ENCODE measurements at places on chromosomes 2 and 18. TPM values are rescaled to one million over a fixed set of nuclear protein-coding genes. Genes with fewer than 3 reads are reported as not detected.

GRCh38 chr2:179460181-179460929 lies 195.7 kb upstream of the SESTD1 start:
- no peak for DNase-seq

DNA sequence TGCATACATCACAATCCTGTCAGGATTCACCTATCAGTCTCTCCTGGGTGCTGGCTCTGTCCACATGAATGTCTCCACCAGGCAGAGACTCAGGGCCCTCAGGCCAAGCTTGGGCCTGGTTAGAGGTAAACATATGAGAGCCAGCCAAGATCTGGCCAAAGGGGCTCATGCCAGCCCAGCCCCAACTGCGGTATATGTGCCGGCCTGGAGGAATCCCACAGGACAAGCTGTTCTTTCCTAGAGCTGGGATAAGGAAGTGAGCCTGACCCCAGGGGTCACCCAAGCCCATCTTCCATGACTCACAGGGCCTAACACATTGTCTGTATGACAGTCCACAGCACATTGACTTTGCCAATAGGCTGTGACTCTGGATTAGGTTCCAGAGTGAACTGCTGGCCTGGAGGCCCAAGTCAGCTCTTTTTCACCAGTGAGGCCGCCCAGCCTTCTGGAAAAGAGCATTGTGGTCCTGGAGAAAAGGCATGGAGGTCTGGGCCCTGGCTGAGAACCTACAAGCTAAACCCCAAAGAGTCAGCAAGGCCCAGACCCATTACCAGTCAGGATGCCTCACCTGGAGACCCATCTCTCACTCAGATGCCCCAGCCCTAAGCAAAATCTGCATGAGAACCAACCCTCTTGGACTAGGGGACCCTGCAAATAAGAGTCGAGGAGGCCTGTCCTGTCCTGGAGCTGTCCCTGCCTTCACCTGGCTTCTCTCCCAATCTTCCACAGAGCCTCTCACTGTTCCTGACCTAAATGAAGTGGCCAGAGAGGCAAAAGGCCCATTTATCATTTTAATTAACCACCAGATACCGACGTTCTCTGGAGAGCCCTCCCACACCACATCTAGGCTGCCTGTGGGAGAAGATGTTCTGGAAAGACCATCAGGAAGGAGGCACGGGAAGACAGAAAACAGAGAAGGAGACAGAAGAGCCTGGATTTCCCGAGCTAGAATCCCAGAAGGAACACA lies 120.9 kb upstream of the PKDCC start:
- no peak for DNase-seq

DNA sequence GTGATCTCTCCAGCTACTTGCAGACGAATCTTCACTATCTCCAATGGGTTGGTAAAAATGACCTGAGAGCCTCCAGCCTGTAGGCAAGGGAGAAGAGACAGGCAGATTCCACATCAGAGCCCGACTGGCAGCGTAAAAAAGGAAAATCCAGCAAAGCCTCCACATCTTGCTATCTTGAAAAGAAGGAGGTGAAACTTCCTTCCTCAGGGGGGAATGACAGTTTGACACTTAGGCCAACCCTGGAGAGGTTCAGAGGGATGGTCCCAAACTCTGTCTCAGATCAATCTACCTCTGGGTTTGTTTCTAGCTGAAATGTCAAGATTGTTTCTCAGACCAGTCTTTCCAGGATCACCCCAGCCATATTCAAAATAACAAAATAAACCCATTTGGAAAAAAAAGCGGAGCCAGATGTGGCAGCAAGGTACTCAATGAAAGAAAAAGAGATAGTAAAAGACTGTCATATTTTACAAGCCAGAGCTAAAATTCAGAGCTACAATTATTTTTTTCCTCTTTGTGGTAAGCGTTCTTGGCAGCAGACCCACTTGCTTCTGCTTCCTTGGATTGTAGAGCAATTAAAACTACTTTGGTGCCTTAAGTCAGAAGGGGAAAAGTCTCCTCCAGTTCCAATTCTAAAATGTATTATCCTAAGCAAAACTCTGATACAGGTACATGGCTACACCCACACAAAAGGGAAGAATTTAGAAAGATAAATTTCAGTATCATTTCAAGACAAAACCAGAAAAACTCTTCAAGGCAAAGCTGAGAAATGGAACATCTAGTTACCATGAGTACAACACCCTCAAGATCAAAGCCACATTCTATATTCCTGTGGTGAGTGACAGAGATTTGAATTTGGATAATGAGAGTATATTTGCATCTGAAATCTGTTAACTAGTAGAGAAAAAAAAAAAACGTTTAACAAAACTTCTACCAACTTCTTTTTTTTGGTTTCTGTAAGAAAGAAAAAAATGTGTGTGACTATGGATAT lies 100.1 kb downstream of the SLC25A12 start:
- DNase-seq, result no peak

- no peak for DNase-seq
Measured at GRCh38 chr18:14975431-14975830, 227.5 kb downstream of the ANKRD30B start.

Gene TCF23
- total RNA-seq, result not detected

GRCh38 chr2:196783431-196784094 lies 15.9 kb downstream of the GTF3C3 start:
- no peak for DNase-seq

Gene MAPK4
- total RNA-seq, result 26.9 TPM

- no peak for DNase-seq
Measured at GRCh38 chr2:41716497-41716896, 331.3 kb upstream of the PKDCC start.

DNA sequence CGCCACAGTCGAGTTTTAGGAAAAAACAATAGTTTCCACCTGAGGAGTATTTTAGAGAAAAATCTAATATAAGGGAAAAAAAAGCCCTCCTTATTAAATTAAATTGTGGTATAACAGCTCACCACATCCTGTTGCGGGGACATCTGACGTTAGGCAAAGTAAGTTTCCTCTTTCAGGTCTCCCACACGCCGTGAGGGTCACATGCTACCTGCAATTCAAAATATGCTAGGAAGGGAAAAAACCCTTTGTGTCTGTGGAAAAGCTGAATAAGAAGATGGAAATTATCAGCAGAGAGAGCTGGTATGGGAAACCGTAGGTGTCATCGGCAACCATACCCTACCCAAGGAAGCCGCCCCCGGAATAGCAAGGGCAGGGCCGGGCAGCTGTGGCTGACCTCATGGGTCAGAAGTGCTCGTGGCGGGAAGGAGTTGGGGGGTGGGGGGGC lies 128.0 kb downstream of the NFATC1 start:
- DNase-seq, result no peak
